ENCODE measurements at places on chromosomes 7 and 10. TPM values are rescaled to one million over a fixed set of nuclear protein-coding genes. Genes with fewer than 3 reads are reported as not detected.

The NACAD gene
- total RNA-seq, result 5.0 TPM

The FAM25C gene
- total RNA-seq, result not detected

The RAB19 gene
- not detected for total RNA-seq

The C10orf53 gene
- not detected for total RNA-seq

The TMEM176A gene
- 0.33 TPM for total RNA-seq

The GRID1 gene
- not detected for total RNA-seq

The TSC22D4 gene
- 35.6 TPM for total RNA-seq

The MRPL32 gene
- total RNA-seq, result 54.4 TPM

The FGFBP3 gene
- total RNA-seq, result 0.50 TPM

The H2BK1 gene
- total RNA-seq, result not detected

The PDE1C gene
- total RNA-seq, result 0.50 TPM

The PAPOLB gene
- total RNA-seq, result 0.15 TPM

The PAOX gene
- total RNA-seq, result 12.1 TPM

The VIPR2 gene
- total RNA-seq, result under 0.01 TPM

The ABCC2 gene
- 0.33 TPM for total RNA-seq

The ERVW-1 gene
- not detected for total RNA-seq

The DTX2 gene
- 7.1 TPM for total RNA-seq

The SYCE1 gene
- total RNA-seq, result not detected

The MKRN1 gene
- 83.4 TPM for total RNA-seq

The YWHAG gene
- total RNA-seq, result 70.0 TPM

The NYAP1 gene
- total RNA-seq, result 1.3 TPM

The HECW1 gene
- 4.9 TPM for total RNA-seq

The PRXL2A gene
- total RNA-seq, result 3.3 TPM

The LRMDA gene
- total RNA-seq, result 2.0 TPM

The ANKRD22 gene
- not detected for total RNA-seq

The DIP2C gene
- total RNA-seq, result 21.8 TPM

The HOXA6 gene
- not detected for total RNA-seq

The EVX1 gene
- total RNA-seq, result not detected

The NXPH1 gene
- total RNA-seq, result not detected

The SKAP2 gene
- total RNA-seq, result 15.3 TPM

The CYP3A7 gene
- 0.33 TPM for total RNA-seq

The KLF14 gene
- total RNA-seq, result under 0.01 TPM

The FKBP6 gene
- total RNA-seq, result not detected

The RHOBTB1 gene
- 16.0 TPM for total RNA-seq

The MAT1A gene
- total RNA-seq, result under 0.01 TPM

The CROT gene
- total RNA-seq, result 20.7 TPM

The TMEM176B gene
- total RNA-seq, result not detected

The HOXA10 gene
- total RNA-seq, result 0.15 TPM

The C1QL3 gene
- total RNA-seq, result not detected

The C10orf105 gene
- not detected for total RNA-seq

The TMEM213 gene
- not detected for total RNA-seq

The ZKSCAN1 gene
- 44.7 TPM for total RNA-seq

The AGAP6 gene
- total RNA-seq, result 3.6 TPM

The CALHM1 gene
- total RNA-seq, result not detected

The FAM24A gene
- not detected for total RNA-seq

The CPEB3 gene
- 0.66 TPM for total RNA-seq

The WEE2 gene
- 0.33 TPM for total RNA-seq

The MORN4 gene
- total RNA-seq, result 3.3 TPM

The CALML3 gene
- not detected for total RNA-seq

The PLXDC2 gene
- total RNA-seq, result 2.8 TPM

The RAPGEF5 gene
- 1.3 TPM for total RNA-seq
